ENCODE measurements at places on chromosomes 7 and 10.

DNA sequence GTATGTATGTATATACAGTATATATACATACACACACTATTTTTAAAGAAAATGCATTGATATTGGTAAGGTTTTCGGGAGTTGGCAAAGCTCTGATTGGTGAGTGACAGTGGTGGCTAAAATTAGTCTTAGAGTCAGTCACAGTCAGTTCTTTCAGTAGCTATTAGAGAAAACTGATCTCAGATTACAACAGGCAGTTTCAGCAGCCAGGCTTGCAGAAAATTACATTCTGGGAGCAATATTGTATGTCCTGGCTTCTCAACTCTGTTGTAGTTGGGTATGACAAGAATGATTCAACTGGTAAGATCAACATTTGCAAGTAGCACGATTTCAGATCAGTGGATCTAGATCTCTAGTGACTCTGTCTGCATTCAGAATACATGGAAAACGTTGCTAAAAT lies 897.9 kb upstream of the AUTS2 start:
- DNase-seq: no peak

DNA sequence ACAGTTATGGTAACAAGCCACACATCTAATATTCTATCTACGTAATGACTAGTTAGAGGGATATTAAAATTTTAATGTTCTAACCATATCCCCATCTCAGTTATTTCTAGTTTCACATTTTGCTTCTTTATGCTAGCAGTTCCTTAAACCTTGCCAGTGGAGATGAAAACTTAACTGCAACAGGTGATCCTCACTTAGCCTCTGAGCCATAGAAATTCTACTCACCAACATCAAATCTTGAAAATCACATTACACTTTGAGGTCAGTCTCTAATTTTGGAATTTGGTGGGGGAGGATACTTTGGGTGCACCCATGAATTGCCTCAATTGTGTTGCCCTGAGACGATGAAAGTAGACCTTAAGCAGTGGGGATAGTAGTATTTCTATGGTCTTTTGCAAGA lies 256.4 kb downstream of the GATA3 start:
- no peak for DNase-seq

DNA sequence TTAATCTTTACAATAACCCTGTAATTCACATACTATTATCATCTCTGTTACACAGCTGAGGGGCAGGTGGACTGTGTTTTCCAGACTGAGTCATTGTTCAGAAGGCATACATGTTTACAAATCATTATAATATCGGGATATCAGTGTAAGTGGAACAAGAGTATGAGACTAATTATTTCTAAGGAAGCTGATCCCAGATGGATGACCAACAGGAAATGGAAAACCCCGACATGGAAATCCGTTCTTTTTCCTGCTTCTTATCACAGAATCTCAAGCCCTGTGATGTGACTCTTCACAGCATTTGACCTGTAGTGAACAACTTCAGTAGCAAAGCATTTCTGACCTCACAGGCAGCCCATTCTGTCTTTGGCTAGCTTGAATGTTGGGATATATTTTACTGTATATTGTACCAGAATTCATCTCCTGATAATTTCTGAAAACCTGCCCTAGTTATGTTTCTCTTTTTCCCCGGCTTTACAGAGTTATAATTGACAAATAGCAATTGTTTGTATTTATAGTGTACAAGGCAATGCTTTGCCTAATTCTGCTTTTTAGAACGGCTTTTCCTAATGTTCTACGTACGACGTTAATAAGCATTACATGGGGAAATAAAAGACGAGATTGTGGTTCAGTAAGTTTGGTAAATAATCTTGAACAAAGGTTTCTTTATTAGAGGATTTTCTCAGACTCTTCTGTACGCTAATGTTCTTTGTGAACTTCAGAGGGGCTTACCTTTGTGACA lies 78.6 kb upstream of the SYPL1 start:
- DNase-seq: no peak

DNA sequence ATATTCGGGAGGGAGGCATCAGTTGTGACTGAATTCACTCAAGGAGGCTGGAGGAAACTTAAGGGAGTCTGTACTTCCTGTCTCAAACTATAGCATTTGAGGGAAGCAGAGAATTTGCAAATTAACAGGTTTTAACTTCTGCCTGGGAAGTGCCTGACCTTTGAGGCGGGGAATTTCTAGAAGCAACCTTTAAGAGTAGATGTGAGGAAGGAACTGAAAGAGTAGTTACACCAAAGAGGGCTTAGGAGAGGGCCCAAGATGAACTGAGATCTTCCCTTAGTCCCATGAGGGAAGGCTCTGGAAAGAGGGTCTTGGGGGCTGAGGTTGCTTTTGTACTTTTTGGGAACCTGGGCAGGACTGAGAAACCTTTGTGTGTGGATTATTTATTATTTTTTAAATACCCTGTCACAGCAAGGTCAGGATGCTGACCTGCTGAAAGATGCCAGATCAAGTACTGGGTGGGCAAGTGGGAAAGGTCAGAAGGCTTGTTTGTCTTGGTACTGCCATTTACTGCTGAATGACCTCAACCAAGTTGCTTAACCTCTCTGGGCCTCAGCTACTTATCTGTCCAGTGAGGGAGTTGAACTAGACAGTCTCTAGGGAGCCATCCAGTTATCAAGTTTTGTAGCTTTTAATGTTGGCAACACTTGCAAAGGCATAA lies 2.4 kb downstream of the GPR158 start:
- no peak for DNase-seq

DNA sequence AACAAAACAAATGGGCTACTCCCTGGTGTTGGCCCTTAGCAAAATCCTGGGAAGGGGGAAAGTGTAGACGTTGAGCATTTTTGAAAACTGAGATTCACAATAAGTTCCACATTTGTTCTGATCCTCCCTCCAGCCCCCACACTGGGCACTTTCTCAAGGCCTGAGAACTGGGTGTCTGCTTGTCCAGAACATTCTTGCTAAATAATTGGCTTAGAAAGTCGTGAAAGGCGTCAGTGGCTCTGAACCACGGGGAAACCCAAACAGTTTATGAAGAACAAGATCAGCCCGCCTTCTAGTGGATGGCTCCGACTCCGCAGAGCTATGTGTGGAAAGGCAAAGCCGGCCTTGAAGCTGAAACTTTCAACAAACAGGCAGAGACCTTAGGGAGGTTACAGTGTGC lies 370.1 kb downstream of the PRPF18 start:
- DNase-seq: no peak

GRCh38 chr7:87325576-87326370 lies 19.7 kb upstream of the CROT start:
- no peak for DNase-seq

DNA sequence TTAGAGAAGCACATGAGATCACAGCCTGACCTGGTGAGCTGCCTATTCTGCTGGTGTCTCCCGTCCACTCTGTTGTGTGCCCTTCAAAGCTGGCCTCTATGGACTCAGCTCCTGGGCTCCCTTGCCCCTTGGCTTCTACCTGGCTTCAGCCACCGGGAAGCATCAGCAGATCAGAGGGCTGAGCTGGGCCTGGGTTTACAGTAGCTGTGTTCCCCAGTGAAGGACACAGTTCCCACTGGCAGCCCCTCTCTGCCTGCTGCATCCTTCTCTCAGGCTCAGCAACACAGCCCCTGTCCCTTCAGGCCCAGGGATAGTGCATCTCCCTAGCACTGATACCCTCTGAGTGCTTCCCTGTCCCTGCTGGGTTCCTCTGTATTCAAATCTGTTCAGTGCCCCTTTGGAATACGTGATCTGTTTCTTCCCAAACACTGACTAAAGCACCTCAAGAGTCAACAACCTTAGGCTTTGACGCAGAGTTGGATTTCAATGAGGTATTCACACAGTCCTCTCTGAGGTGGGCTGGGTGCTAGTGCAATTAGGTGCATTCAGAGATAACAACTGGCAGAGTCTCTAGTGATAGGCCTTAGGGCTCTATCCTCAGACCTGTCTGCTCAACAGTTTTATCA lies 109.8 kb downstream of the GRID1 start:
- DNase-seq: no peak

DNA sequence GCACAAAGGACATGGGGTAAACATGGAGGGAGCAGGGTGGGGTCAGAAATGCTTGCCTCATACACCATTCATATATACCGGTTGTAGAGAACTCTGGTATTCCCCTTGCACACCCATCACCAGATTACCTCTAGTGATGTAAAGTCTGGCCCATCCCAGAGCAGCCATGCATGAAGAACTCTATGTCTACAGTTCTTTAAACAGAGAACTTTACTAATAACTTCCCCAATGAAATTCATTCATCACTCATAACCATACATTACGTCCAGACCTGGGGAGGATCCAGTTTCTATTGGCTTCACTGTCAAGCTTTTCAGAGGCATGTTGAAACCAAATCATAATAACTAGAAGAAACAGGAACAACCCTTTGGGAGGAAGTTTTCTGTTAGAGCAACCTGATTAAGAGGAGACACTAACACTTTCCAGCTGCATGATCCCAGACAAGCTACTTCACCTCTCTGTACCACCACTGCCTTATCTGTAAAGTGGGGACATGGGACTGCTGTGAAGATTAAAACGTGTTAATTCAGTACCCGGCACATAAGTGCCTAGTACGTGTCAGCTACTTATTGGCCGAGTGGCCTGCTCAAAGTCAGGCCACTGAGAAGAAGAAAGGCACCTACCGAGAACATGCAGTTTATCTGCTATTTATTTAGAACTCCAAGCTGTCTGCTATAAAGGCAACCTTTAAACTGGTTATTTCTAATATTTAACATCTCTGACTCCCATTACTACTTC lies 59.7 kb downstream of the IGF2BP3 start:
- peak; percentile 56 for DNase-seq

DNA sequence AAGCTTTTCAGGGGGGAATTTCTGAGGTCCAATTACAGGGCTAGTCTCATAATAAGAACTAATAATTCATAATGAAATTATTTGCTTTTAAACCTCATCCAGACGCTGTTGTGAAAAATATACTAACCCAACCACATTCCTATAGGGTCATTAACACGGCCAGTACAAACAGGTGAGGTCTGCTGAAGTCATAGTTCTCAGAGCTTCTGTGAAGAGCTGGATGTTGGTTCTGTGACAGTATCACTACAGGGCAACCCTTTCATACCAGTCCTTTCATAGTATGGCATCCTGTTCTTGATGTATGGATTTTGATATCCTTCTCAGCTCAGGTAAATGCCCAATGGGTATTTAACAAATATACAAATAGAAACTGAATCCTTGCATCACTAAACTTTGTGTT lies 62.3 kb upstream of the FAM133B start:
- no peak for DNase-seq

DNA sequence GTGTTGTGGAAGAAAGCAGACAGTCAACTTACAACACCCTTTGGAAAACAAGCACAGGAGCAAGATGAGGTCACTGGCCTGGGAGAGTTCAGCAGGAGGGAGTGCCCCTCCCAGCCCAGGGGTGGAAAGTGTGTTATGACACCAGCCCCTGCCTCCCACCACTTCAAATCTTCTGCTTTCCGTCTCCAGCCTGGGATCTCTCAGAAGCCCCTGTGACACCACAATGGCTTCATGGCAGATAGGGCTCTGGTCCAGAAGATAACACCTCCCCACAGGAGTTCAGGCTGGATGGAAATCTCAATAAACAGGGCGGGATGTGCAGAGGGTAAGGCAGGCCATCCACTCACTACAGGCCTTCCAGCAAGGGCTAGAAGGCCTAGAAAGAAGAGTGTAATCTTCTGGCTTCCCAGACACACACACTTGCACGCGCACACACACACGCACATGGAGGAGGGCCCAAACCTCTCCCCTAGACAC lies 48.7 kb upstream of the ZMIZ1 start:
- DNase-seq: no peak

GRCh38 chr7:6419310-6419773 lies 28.4 kb downstream of the DAGLB start:
- DNase-seq: no peak

- no peak for DNase-seq
Observed at GRCh38 chr10:97131666-97132065, 54.1 kb downstream of the SLIT1 start.

DNA sequence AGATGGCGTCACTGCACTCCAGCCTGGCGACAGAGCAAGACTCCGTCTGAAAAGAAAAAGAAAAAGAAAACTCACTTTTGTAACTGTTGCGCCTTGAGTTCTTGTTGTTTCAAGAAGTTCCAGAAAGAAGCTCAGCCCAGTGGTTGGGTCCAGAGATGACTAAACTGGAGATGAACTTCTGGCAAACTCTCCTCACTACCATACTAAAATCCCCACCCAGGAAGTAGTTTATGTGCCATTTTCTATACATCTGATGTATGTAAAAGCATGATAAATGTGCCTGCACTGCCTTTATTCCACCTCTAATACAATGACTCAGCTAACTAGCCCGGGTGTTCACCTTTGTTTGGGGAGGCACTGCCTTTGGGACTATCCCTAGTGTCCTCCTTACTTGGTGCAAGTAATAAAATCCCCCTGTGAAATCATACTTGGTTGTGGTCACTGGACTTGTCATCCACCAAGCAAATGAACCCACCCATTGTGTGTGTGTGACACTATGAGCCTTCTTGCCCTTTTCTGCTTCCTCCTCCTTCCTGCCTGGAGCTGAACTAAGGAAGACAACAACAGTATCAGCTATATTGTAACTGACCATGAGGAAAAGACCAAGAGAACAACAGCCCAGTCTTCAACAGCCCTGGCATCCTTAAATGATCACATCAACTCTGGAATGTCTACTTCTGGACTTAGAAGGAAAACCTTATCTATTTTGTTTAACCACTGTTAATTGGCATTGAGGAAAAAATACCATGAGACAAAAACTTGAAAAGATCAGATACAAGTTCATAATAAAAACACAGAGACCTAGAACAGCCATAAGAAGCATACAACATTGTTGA lies 33.6 kb downstream of the JMJD1C start:
- DNase-seq: no peak

GRCh38 chr10:43863859-43864591 lies 215.3 kb upstream of the ZNF32 start:
- no peak for DNase-seq

DNA sequence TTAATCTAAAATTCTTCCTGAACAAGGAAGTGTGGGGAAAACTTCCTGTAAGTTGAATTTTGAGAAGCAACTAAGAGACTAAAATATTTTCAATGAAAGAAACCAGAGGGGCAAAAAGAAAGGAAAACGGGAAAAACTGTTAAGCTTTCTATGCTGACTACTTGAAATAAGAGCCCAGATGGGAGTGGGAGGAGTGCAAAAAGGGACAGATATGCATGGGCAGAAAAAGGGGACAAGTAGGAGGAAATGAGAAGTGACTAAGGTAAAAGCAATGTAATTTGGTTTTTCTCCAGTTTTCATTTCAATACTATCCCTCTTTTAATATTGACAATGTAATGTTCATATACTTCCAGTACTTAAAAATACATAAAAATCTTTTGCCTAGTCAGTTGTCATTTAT lies 11.1 kb downstream of the OGA start:
- no peak for DNase-seq
